ENCODE measurements at places on chromosomes 13 and 19.

DNA sequence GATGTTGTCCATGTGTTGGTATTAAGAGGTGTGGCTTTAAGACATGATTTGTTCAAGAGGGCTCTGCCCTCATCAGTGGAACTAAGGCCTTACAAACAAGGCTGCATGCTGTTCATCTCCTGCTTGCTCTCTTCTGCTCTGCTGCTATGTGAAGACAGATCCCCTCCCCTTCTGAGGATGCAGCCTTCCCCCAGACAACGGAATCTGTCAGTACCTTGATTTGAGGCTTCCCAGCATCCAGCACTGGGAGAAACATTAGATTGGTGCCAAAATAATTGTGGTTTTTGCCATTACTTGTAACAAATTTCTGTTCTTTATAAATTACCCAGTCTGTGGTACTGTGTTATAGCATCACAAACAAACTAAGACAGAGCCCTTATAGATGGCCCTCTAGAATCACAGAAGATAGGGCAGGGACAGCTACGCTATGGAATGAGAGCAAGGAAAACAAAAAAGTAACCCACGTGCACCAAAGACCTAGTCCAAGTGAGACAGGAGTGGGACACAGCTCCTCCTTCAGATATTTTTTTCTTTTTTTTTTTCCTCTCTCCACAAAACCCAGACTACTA is 151.5 kb upstream of the RXFP2 start:
- no peak for DNase-seq

DNA sequence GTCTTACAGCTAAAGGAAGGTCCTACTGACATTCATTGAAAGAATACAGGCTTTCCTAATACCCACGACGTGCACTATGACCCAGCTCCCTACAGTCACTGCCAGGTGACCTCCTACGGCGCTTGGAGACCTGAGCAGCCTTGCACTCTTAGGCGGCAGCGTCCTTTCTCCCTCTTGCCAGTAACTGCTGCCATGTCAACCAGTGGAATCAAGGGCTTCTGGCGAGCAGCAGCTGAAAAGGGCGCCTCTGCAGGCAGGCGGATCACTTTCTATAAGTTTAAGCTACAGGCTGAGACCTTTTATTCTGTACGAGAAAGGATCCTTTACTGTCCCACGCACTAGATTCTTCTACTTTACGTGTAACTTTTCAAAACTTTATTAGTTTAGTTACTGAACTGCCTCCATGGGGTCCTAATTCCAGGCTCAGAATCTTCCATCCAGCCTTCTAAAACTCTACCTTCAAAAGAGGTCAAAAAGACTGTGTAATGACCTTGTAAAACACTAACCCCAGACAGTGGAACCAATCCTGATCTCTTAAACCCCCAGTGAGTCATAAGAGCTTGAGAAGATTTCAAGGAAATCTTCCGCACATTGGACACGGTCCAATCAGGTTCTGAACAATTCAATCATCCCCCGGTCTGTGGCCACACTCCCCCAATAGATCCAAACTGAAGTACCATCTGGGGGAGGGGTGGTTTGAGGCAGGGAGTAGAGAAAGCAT is 1.9 kb downstream of the KCTD12 start:
- peak; percentile 77 for DNase-seq

- DNase-seq: no peak
Measured at GRCh38 chr13:76019421-76020044, 383.4 kb downstream of the LMO7 start.

DNA sequence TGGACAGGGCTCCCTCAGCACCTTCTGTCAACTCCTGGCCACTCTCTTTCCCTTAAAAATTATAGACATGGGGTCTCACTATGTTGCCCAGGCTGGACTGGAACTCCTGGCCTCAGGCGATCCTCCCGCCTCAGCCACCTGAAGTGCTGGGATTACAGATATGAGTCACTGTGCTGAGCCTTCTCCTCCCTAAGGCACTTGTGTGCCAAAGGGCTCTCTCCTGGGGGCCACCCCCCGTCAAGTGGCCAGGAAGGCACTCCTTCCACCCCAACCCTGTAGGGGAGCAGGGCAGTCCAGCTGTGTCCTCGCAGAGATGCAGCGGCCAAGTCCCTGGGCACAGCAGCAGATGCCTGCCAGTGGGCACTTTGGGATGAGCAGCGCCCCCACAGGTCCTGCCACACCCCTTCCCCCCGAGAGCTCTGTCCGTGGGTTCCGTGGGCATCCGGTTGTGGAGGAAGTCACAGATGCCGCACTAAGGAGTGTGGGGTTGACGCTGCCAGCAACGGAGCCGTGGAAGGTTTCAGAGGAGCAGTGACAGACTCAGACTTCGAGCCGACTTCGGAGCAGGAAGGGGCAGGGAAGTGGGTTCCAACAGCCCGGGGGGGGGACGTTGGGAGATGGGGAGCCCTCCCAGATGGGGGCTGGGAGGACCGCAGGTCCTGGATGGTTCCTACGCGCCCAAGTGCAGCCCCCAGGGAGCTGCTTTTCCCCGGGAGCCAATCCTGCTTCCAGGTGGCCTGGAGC is 3.3 kb upstream of the UQCR11 start:
- DNase-seq: no peak

- peak; percentile 43 for DNase-seq
Measured at GRCh38 chr13:75481176-75482069, 546 bp downstream of the TBC1D4 start.

DNA sequence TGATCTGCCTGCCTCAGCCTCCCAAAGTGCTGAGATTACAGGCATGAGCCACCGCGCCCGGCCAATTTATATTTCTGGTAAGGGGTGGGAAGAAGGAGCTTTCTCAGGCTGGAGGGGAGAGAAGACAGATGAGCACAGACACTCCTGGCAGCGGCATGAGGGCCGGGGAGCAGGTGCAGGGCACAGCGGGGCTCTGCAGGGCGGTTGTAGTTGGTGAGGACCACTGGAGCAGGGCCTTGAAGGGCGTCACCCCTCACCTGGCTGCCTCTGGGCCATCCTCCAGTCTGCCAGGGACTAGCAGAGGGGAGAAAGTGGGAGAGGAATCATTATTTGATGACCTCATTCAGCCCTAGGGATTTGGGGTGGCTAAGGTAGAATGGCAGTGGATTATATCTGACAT is 8.6 kb upstream of the CSNK1G2 start:
- no peak for DNase-seq

DNA sequence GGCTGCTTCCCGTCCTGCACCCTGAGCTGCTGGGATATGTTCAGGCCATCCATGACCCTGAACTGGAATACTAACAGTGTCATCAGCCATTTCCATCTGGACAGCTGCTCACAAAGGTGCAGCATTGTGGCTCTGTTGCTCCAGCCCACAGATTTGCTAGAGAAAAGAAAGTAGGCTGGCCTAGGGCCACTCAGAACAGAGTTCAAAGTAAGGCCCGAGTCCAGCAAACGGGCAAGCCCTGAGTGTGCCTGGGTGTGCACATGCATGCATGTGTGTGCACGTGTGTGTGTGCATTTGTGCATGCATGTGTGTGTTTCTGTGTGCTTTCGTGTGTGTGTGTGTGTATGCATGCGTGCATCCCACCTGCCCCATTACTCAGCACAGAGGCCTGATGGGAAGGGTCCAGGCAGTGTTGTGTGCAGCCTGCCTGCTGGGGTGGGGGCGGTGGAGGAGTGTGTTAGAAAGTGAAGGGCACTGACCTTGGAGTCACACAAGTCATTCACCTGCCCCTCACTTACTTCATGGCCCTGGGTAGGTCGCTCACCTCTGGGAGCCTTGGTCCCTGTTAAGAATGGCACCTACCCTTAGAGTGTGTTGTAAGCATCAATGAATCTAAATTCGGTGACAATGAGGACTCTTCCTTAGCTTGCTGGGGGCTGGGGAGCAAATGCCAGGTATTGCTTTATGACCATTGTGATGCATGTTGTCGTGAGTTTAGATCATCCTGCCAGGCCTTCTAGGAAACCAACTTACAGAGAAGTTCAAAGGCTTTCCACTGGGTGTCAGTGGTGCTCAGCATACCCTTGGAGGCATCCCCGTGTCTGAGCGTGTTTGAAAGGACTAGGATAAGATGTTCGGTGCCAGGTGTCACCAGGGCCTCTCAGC is 53.2 kb downstream of the GPR12 start:
- DNase-seq: peak; percentile 69

- no peak for DNase-seq
Measured at GRCh38 chr19:51560339-51560738, 10.7 kb upstream of the ZNF175 start.

DNA sequence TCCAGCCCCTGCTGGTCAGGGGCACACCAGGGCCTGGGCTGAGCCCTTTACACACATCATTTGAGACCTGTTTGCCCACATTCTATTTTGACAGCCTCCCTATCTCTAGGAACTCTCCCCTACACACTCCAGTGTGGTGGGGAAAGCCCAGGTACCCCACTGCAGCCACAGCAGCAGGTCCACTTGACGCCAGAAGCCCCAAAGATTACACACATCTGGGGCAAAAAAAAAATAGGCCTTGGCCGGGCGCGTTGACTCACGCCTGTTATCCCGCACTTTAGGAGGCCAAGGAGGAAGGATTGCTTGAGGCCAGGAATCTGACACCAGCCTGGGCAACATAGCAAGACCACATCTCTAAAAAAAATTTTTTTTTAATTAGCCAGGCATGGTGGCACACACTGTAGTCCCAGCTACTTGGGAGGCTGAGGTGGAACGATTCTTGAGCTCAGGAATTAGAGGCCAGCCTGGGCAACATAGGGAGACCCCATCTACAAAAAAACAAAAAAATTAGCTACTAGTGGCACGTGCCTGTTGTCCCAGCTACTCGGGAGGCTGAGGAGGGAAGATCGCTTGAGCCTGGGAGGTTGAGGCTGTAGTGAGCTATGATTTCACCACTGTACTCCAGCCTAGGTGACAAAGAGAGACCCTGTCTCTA is 18.0 kb upstream of the CD22 start:
- no peak for DNase-seq

GRCh38 chr19:45217193-45217956 is 27.8 kb downstream of the EXOC3L2 start:
- DNase-seq: no peak

DNA sequence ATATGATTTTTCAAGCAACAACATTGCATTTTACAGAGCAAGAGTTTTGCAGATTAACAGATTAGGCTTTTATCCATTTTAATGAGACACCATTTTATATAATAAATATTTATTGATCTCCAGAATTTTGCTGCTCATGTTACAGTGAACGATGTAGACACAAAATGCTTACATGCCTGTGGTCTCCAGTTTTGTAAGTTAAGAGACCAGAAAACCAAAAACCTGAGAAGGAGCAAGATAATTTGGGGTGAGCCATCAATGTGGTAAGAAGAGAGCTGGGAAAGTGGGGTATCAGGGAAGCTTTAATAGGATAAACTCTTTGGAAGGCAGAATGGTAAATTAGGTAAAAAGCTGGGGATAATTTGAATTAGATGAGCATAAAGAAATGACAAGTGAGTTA is 2100.5 kb upstream of the PCDH20 start:
- peak; percentile 16 for DNase-seq

- DNase-seq: peak; percentile 70
Measured at GRCh38 chr13:98142380-98143156, at the start of gene FARP1. TSS of gene FARP1 (plus strand) at chr13:98143094. CDS start at chr13:98213243, 70,149 bp downstream.

GRCh38 chr19:23273022-23273589 is 22.9 kb upstream of the ZNF724 start:
- no peak for DNase-seq

GRCh38 chr19:18875726-18876125 is 20.2 kb downstream of the CERS1 start:
- DNase-seq: peak; percentile 45

GRCh38 chr13:30991184-30991583 is 58.7 kb downstream of the TEX26 start:
- DNase-seq: no peak

GRCh38 chr13:101267656-101268055 is 148.7 kb downstream of the NALCN start:
- no peak for DNase-seq

GRCh38 chr19:10907925-10908324 is 20.5 kb downstream of the YIPF2 start:
- DNase-seq: no peak

DNA sequence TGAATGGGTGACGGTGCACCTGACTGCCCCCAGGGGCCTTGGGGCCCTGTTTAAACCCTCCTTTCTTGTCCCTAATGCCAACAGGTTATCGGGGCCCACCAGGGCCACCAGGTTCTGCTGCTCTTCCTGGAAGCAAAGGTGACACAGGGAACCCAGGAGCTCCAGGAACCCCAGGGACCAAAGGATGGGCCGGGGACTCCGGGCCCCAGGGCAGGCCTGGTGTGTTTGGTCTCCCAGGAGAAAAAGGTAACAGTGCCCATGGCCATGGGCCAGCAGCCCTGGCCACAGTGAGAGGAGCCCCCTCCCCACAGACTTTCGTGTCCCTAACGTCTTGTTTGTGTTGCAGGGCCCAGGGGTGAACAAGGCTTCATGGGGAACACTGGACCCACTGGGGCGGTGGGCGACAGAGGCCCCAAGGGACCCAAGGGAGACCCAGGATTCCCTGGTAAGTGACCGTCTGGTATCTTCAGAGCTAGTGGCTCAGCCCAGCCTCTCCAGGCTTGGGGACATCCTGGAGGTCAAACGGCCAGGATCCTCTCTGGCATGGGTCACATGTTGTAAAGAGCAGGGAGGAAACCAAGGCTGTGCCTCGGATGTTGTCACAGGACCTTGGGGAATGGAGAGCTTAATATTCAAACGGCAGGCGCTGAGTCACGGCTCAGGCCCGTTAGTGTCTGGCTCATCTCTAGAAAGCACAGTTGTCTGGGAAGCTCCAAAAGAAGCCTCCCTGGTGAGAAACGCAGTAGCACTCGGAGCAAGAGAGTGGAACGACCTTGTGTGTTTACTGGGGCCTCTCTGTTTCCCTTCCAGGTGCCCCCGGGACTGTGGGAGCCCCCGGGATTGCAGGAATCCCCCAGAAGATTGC is 58.3 kb downstream of the RAB20 start:
- DNase-seq: peak; percentile 39

- no peak for DNase-seq
Measured at GRCh38 chr19:13830114-13830740, 35.0 kb downstream of the ZSWIM4 start.

- no peak for DNase-seq
Measured at GRCh38 chr19:4115818-4116385, 8.0 kb downstream of the MAP2K2 start.
